ENCODE measurements at places on chromosomes 6 and 20. TPM values are rescaled to one million over a fixed set of nuclear protein-coding genes. Genes with fewer than 3 reads are reported as not detected.

Gene CLVS2
- 0.20 TPM for total RNA-seq

Gene PRDM13
- total RNA-seq, result not detected

Gene FAM135A
- 24.8 TPM for total RNA-seq

Gene KCNK17
- 6.0 TPM for total RNA-seq

Gene HDGFL1
- not detected for total RNA-seq

Gene SRMS
- not detected for total RNA-seq

Gene RHAG
- 0.31 TPM for total RNA-seq

Gene EPPIN
- 1.3 TPM for total RNA-seq

Gene NKX2-2
- not detected for total RNA-seq

Gene TINAG
- total RNA-seq, result not detected

Gene XKR7
- 0.12 TPM for total RNA-seq

Gene BPIFB4
- total RNA-seq, result not detected

Gene ADAT2
- 11.1 TPM for total RNA-seq

Gene TNFRSF6B
- total RNA-seq, result 19.8 TPM

Gene HEY2
- total RNA-seq, result 1.0 TPM

Gene SLC35D3
- total RNA-seq, result 0.09 TPM

Gene SLC22A16
- total RNA-seq, result 0.65 TPM

Gene AGPAT4
- 32.8 TPM for total RNA-seq

Gene BNIP5
- total RNA-seq, result 0.09 TPM

Gene SNRPB
- total RNA-seq, result 150 TPM

Gene HCK
- 28.1 TPM for total RNA-seq

Gene NPEPL1
- 46.2 TPM for total RNA-seq

Gene GTSF1L
- not detected for total RNA-seq

Gene HSPA12B
- 23.0 TPM for total RNA-seq

Gene CFB
- total RNA-seq, result 255 TPM

Gene UNC5CL
- 1.6 TPM for total RNA-seq

Gene SOX18
- 52.2 TPM for total RNA-seq
